ENCODE measurements at places on chromosomes 1 and 21. TPM values are rescaled to one million over a fixed set of nuclear protein-coding genes. Genes with fewer than 3 reads are reported as not detected.

GRCh38 chr1:153649863-153650235 lies 8.7 kb upstream of the SNAPIN start:
- DNase-seq = no peak
- peaks cover 13% of the 10 kb centered on the region for H3K36me3 ChIP-seq
- H3K27ac ChIP-seq = peak overlapping the region; percentile 17
- H3K4me1 ChIP-seq = peaks cover 26% of the 10 kb centered on the region

GRCh38 chr1:1623181-1623630 lies 7.9 kb downstream of the MIB2 start:
- H3K36me3 ChIP-seq = no peaks in the 10 kb centered on the region
- H3K4me3 ChIP-seq = no peak overlapping the region
- no peak for DNase-seq
- H3K27ac ChIP-seq = no peak overlapping the region
- no peaks in the 10 kb centered on the region for H3K4me1 ChIP-seq
- H3K27me3 ChIP-seq = no peaks in the 10 kb centered on the region

DNA sequence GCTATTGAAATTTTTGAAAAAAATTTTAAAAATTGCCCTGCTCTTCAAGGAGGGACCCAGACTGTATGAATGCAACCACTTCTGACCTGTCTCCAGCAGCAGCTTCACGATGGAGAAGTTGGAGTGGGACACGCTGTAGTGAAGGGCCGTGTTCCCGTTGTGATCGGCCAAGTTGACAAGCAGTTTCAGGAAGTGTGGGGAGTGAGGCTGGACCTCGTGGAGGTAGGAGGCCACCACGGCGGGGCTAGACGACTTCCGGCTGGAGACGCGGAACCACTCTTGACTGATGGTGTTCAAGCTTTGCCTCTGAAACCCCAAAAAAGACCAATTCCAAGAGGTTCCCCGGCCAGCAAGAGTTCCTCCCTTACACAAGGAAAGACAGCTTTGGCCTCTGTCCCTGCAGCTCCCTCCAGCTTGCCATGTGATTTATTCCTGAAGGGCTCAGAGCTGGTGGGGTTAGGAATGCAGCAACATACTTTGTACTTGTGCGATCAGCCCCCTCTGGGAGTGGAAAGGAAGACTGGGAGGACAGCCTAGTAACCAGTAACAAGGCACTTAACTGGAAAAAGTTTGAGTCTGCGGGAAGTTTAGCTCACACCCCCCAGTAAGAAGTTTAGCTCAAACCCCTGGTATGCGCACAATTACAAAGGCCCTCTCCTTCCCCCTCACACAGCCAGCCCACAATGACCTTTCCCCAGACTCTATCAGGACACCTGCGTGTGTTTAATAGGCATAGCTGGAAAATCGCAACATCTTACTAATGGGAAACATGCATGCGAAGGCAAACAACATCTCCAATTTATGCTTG lies 56.0 kb downstream of the KANK4 start:
- no peaks in the 10 kb centered on the region for H3K4me1 ChIP-seq
- no peak overlapping the region for H3K27ac ChIP-seq
- DNase-seq = no peak
- H3K27me3 ChIP-seq = no peaks in the 10 kb centered on the region
- H3K36me3 ChIP-seq = no peaks in the 10 kb centered on the region
- H3K4me3 ChIP-seq = no peak overlapping the region

- H3K4me1 ChIP-seq = no peaks in the 10 kb centered on the region
- H3K36me3 ChIP-seq = no peaks in the 10 kb centered on the region
- no peak overlapping the region for H3K27ac ChIP-seq
- DNase-seq = no peak
- no peak overlapping the region for H3K4me3 ChIP-seq
- no peaks in the 10 kb centered on the region for H3K27me3 ChIP-seq
Observed at GRCh38 chr1:221187174-221187573, 307.9 kb downstream of the HLX start.

DNA sequence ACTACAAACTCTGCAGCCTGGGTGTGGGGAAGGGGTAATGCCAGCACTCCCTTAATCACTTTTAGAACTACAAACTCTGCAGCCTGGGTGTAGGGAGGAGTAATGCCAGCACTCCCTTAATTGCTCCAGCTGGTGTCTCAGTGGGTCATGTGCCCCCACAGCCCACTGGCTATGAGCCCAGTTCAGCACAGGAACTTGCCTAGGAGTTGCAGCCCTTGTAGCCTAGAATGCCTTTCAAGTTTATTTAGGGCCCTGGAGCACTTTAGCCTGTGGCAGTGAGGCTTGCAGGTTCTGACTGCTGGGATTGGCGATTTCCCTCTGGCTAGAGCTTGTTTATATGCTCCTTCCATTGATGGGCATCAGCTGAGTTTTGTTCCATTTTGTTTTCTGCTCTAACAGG lies 17.1 kb downstream of the VN1R5 start:
- H3K4me3 ChIP-seq = no peak overlapping the region
- DNase-seq = no peak
- no peak overlapping the region for H3K27ac ChIP-seq
- H3K36me3 ChIP-seq = no peaks in the 10 kb centered on the region
- no peaks in the 10 kb centered on the region for H3K4me1 ChIP-seq

- no peaks in the 10 kb centered on the region for H3K27me3 ChIP-seq
- no peak overlapping the region for H3K27ac ChIP-seq
- DNase-seq = no peak
- H3K4me3 ChIP-seq = no peak overlapping the region
Observed at GRCh38 chr1:7198664-7199063, 413.4 kb downstream of the CAMTA1 start.

DNA sequence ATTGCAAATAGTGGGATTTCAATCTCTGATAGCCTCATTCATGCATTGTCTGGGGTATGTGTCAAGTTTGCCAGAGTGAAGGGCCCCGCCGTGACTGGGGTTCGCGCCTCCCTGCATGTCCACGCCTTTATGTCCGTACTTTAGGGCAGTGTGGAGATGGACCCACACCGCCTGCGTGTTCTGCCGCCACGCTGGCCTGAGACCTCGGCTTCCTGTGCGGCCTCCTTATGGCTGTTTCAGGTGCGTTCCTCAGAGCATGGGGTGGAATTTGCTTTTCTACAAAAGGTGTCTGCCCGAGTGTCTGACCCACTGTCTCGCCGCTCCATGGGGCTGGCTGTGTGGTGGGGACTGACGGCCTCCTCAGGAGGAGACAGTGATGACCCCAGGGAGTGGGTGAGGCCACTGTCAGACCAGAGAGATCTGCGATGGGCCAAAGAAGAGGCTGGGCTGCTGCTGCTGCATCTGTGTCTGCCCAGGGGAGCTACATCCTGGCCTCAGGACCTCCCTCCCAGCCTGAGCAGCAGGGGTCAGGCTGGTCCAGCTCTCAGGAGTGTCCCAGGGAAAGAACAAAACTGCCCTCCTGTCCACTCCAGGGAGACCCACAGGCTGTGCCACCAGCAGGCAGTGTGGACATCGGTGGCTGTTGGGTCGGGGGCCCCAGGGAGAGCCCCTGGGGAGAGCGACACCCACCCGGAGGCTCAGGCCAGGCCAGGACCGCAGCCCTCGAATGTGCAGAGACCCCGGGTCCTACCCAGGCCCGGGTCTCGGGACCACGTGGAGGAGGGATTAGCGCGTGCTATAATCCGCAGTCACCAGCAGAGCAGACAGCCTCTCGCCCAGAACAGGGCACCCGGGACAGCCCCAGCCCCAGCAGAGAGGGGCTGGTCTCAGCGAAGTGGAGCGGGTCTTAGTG lies 9.8 kb upstream of the SLC19A1 start:
- H3K27ac ChIP-seq = peak overlapping the region; percentile 39
- no peak overlapping the region for H3K4me3 ChIP-seq
- no peaks in the 10 kb centered on the region for H3K36me3 ChIP-seq
- H3K27me3 ChIP-seq = no peaks in the 10 kb centered on the region
- DNase-seq = no peak

GRCh38 chr1:218345673-218346390 lies 696 bp downstream of the TGFB2 start:
- no peaks in the 10 kb centered on the region for H3K27me3 ChIP-seq
- peak overlapping the region; percentile 47 for H3K4me3 ChIP-seq
- peaks cover 36% of the 10 kb centered on the region for H3K4me1 ChIP-seq
- peak; percentile 33 for DNase-seq
- no peaks in the 10 kb centered on the region for H3K36me3 ChIP-seq
- no peak overlapping the region for H3K27ac ChIP-seq

DCST1 gene
- not detected for polyA plus RNA-seq

DNA sequence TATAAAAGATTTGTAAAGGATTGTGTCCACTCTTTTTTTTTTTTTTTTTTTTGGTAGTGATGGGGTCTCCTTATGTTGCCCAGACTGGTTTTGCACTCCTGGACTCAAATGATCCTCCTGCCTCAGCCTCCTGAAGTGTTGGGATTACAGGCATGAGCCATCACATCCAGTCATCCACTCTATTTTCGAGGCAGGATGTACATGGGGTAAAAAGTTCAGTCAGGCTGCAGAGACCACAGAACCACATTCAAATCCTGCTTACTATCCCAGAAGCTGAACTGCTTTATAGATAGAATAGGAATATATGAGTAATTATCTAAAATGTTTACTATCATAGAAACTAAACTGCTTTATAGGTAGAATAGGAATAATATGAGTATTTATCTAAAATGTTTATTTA lies 26.0 kb upstream of the KCNK2 start:
- no peak for DNase-seq
- H3K27ac ChIP-seq = no peak overlapping the region
- H3K27me3 ChIP-seq = no peaks in the 10 kb centered on the region
- H3K4me1 ChIP-seq = no peaks in the 10 kb centered on the region

GRCh38 chr21:38806153-38806941 lies 618 bp downstream of the ETS2 start:
- no peaks in the 10 kb centered on the region for H3K36me3 ChIP-seq
- H3K27ac ChIP-seq = peak overlapping the region; percentile 59
- peaks cover 32% of the 10 kb centered on the region for H3K4me1 ChIP-seq
- H3K4me3 ChIP-seq = peak overlapping the region; percentile 62

Data from CD4-positive, alpha-beta memory T cell (primary cell).